ENCODE measurements at places on chromosomes 3 and 15. TPM values are rescaled to one million over a fixed set of nuclear protein-coding genes. Genes with fewer than 3 reads are reported as not detected.

The COL6A5 gene
- total RNA-seq = not detected

The EPHB3 gene
- 1.6 TPM for total RNA-seq

The CCDC9B gene
- 161 TPM for total RNA-seq

The CTSH gene
- 16.0 TPM for total RNA-seq

The FBXL2 gene
- total RNA-seq = 0.19 TPM

The LSM3 gene
- 14.9 TPM for total RNA-seq

DNA sequence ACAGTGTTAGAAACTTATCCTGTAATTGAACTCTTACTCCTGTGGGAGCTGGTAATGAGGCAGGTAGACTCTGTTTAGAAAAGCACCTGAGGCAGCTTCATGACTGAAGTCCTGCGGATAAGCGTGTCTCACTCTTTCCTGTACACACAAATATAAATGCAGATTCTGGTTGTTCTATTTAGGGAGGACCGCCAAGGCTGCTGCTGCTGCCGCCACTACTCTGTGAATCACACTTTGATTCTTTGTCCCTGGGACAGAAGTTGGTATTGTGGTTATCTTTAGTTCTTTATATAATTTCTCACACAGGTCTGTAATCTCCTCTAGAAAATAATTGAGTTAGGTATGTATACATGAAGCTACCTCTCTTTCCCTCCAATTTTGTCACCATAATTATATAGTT is 3.6 kb downstream of the LSAMP start:
- H3K4me1 ChIP-seq = no peaks in the 10 kb centered on the region
- no peaks in the 10 kb centered on the region for H3K36me3 ChIP-seq
- no peak overlapping the region for H3K27ac ChIP-seq
- no peak for DNase-seq
- peaks cover 16% of the 10 kb centered on the region for H3K27me3 ChIP-seq

- peaks cover 16% of the 10 kb centered on the region for H3K4me1 ChIP-seq
- H3K27ac ChIP-seq = no peak overlapping the region
- no peak overlapping the region for H3K4me3 ChIP-seq
- DNase-seq = no peak
- no peaks in the 10 kb centered on the region for H3K36me3 ChIP-seq
- H3K27me3 ChIP-seq = no peaks in the 10 kb centered on the region
Observed at GRCh38 chr3:196412704-196413103, 19.5 kb downstream of the UBXN7 start.

DNA sequence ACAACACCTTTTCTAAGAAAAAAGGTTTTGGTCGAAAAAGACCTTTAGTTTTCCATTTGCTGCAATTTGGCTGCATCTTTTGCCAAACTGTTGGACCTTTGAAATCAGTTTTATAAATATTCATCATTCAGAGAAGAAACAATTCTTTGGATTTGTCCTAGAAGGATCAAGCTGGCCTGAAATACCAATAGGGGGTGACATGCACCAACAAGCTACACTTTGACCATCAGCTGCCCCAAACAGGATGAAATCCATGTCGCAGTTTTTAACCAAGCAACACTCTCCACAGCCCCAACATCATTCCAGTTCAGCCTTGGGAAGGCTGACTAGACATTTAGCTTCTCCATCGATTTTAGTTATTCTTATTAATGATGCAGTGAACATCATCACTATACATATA is 9.8 kb downstream of the RPL15 start:
- H3K27me3 ChIP-seq = no peaks in the 10 kb centered on the region
- peaks cover 17% of the 10 kb centered on the region for H3K36me3 ChIP-seq
- H3K27ac ChIP-seq = no peak overlapping the region
- no peaks in the 10 kb centered on the region for H3K4me1 ChIP-seq

- no peak overlapping the region for H3K4me3 ChIP-seq
- no peaks in the 10 kb centered on the region for H3K4me1 ChIP-seq
- H3K27me3 ChIP-seq = no peaks in the 10 kb centered on the region
- no peak overlapping the region for H3K27ac ChIP-seq
- no peaks in the 10 kb centered on the region for H3K36me3 ChIP-seq
- no peak for DNase-seq
Observed at GRCh38 chr3:102348904-102349303, 85.9 kb upstream of the ZPLD1 start.

DNA sequence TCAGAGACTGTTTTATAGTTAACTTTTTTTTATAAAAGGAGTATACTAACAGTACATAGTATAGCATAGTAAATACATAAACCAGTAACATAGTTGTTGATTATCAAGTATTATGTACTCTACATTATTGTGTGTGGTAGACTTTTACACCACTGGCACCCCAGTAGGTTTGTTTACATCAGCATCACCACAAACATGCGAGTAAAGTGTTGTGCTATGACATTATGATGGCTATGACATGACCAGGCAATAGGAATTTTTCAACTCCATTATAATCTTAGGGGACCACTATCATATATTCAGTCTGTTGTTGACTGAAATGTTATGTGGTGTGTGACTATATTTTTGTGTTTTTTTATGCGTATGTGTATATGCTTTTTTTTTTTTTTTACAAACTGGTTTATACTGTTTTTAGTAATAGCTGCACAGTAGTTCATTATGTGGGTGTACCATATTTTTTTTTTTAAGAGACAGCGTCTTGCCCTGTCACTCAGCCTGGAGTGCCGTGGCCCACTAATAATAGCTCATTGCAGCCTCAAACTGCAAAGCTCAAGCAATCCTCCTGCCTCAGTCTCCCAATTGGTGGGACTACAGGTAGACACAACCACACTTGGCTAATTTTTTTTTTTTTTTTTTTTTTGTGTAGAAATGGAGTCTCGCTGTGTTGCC is 1.9 kb downstream of the CAPN7 start:
- no peak for DNase-seq
- peaks cover 15% of the 10 kb centered on the region for H3K4me1 ChIP-seq
- peaks cover 41% of the 10 kb centered on the region for H3K36me3 ChIP-seq

DNA sequence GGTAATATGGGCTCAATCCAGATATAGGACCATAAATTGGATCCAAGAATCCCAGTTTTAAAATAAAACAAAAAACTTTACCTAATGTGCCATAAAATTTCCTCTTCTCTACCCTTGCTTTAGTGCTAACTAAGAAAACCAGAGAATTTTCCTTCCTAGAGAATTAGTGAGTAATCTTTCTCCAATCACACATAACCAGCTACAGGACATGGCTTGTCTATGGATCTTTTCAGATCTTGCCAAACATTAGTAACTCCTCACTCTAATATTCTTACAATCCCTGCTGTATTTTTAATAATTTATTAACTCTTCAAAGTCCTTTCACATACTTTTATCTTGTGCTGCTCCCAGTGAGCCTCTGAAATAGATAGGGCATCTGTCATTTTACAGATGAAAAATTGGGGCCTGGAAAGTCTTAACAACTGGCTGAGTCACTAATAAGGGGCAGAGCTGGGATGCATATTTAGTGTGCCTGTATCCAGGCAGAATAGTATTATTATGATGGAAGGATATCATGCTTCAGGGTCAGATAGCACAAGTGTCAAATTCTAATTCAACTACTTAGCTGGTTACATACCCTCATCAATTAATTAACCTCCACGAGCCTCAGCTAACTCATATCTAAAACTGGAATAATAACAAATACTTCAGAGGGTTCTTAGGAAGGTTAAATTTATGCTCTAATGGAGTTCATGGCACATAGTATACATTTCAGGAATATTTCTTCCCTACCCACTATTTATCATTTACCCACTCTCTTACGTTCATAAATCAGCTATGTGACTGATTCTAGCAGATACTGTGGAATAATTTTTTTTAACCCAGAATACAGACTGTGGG is 5.6 kb downstream of the ZBED2 start:
- H3K27me3 ChIP-seq = no peaks in the 10 kb centered on the region
- no peaks in the 10 kb centered on the region for H3K36me3 ChIP-seq
- H3K27ac ChIP-seq = no peak overlapping the region
- no peaks in the 10 kb centered on the region for H3K4me1 ChIP-seq

GRCh38 chr3:153370680-153371079 is 208.7 kb downstream of the RAP2B start:
- no peaks in the 10 kb centered on the region for H3K36me3 ChIP-seq
- no peak for DNase-seq
- no peak overlapping the region for H3K4me3 ChIP-seq
- no peaks in the 10 kb centered on the region for H3K4me1 ChIP-seq
- no peaks in the 10 kb centered on the region for H3K27me3 ChIP-seq

- no peaks in the 10 kb centered on the region for H3K27me3 ChIP-seq
- no peak overlapping the region for H3K4me3 ChIP-seq
- no peaks in the 10 kb centered on the region for H3K4me1 ChIP-seq
Observed at GRCh38 chr3:121869736-121870135, 24.5 kb upstream of the SLC15A2 start.

GRCh38 chr3:176447369-176447768 is 749.9 kb downstream of the TBL1XR1 start:
- no peaks in the 10 kb centered on the region for H3K27me3 ChIP-seq
- DNase-seq = no peak
- no peak overlapping the region for H3K27ac ChIP-seq
- H3K4me1 ChIP-seq = no peaks in the 10 kb centered on the region
- no peaks in the 10 kb centered on the region for H3K36me3 ChIP-seq

DNA sequence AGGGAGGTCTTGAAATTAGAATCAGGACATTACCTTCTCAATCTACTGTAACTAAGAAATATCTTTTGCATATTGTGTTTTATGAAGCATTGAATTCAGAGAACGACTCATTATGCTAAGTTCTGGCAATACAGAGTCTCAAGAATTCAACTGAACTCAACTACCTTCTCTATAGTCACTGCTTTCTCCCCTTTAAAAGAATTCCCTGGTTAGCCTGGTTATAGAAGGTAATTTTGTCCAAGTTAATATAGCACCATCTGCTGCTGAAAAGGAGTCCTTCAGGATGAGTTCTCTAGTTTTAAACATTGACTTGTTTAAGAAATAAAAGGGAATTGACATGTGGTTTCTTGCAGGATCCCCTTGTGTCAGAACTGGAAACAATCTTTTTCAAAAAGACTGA is 60.2 kb downstream of the IL16 start:
- H3K4me3 ChIP-seq = no peak overlapping the region
- no peak for DNase-seq
- no peaks in the 10 kb centered on the region for H3K36me3 ChIP-seq
